Forelimb muscle (tissue), 1 donor: ENCODE measurements at places on chromosomes 3 and 15.

DNA sequence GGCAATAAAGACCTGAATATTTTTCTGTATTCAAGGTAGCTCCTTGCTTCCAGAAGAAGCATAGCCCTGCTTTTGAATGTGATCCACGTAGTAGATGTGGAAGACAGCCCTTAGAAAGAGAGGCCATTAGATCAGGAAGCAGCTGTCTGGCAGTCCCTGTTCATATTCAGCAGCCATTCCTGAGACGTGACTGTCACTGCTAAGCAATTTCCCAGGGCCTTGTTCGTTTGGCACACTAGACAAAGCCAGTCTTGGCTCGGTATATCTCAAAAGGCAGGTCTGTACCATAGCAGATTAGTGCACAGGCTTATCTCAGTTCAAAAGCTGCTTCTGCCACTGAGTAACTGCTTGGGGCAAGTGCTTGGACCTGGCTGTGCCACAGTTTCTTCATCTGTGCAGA, 287.8 kb upstream of the MCTP2 start:
- DNase-seq: no peak

DNA sequence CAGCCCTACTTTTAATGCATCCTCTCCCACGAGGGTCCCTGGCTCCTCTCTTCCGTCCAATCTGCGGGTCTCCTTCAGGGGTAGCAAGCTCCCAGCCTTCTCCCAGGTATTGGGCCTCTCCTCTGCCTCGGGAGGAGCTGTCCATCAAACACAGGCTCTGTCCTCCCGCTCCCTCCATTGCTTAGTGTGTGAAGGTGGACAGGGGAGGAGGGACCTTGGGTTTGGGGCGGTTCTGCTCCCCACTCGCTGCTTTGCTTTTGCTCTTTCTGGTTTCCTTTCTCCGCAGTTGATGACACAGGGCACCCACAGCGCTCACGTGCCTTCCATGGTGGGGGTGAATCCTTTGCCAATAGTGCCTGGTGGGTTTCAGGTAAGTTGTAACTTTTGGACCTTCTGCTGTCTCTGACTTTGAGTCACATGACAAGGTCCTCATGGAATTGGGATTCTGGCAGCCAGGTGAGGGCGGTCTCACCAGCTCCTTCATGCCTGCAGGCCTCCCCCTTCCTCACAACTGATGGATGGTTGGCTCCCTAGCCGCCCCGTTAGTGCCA, 18.9 kb downstream of the MUC20 start:
- DNase-seq: no peak

DNA sequence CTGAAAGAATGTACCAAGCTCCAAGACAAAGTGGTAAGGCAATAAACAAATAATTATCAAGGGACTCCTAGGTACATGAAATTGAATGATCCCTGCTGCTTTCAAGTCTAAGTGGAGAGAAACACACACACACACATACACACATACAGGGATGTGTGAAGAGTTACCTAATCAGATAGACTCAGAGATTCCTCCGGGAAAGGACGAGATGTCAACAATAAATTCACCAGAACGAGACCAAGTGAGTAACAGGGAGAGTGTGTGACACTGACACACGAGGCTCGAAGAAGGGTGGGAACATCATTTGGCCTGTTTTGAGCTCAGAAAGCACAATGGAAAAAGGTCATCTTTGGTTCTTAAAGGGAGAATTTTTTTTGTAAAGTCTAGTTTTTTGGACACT, 13.4 kb downstream of the LRIG1 start:
- no peak for DNase-seq

DNA sequence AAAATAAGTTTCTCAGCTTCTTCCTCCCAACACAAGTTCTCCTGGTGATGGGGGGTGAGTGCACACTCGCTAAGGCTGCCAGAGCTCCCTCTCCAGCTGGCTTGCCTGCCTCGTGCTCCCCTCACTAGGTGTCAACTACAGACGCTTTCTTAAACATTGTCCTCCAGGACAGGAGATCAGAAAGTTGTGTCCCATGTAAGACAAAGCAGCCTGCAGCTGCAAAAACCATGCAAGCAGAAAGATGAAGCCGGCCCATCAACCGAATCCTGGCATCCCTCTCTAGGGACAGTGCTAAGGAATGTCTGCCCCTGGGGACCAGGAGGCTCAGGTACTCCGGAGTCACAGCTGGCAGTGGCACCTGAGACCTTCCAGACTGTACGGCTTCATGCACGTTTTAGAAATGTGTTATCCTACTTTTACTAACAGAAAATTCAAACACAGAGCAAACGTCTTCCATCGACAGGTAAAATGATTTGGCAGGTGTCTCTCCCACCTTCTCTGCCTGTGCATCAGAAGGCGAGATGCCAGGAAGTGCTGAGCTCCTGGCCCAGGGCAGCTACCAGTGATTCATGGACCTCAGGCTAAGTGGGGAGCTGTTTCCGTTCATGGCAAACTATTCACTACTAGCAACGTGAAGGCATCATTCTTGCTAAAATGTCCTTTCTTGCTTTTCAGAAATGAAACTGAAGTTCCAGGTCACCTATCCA, 246.1 kb downstream of the ADAMTS17 start:
- no peak for DNase-seq

DNA sequence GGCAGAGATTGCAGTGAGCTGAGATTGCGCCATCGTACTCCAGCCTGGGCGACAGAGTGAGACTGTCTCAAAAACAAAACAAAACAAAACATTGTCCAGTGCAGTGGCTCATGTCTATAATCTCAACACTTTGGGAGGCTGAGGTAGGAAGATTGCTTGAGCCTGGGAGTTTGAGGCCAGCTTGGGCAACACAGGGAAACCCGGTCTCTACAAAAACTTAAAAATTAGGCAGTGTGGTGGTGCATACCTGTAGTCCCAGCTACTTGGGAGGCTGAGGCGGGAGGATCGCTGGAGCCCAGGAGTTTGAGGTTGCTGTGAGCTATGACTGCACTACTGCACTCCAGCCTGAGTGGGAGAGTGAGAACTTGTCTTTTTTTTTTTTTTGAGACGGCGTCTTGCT, 27.2 kb upstream of the MOBP start:
- DNase-seq: no peak

DNA sequence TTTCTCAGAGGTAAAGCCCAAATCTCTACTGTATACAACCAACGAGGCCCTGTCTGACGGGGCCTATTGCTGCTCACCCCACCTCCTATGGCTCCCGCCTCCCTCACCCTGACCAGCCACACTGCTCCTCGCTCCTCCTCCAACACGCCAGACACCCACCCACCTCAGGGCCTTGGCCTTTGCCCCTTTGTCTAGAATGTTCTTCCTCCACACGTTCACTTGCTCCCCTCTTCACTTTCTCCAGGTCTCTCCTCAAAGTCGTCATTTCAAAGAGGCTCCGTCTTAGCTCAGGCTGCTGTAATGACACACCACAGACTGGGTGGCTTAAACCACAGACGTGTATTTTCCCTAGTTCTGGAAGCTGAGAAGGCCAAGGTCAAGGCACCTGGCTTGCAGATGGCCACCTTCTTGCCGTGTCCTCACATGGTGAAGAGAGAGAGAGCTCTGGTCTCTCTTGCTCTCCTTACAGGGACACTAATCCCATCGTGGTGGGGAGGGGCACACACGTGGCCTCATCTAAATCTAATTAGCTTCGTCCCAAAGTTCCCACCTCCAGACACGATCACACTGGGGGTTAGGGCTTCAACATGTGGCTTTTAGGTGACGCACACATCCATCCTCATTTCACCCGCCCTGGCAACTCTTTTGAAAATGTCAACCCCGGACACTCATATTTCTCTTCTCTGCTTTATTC, 98.2 kb downstream of the TLE3 start:
- no peak for DNase-seq

DNA sequence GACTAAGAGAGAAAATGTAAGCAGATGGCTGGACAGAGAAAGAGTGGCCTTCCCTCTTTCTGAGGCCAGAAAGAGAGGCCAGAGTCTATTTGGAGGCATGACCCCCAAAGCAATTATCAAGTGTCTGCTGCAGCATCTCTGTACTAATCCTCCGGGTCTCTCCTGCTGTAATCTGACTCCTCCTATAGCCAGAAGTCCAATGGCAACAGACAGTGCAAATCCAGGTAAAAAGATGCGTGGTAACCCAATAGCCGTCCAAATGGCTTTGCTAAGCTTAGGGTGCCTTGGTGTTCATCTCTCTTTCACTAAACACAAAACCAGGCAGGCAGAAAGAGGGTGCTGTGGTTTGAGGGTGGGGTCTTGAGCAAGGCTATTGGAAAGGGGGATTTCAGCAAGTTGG, 91.6 kb downstream of the ADCY5 start:
- DNase-seq: no peak

DNA sequence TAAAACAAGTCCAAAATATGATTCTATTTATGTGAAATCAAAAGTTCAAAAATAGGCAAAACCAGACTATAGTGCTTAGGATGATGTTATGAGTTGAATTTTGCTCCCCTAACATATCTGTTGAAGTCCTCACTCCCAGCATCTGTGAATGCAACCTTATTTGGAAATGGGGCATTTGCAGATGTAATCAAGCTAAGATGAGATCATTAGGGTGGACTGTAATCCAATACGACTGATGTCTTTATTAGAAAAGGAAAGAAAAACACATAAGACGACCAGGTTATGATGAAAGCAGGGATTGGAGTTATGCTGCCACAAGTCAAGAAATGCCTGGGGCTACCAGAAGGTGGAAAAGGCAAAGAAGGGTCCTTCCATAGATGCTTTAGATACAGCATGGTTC, 110.5 kb upstream of the CCDC39 start:
- no peak for DNase-seq

DNA sequence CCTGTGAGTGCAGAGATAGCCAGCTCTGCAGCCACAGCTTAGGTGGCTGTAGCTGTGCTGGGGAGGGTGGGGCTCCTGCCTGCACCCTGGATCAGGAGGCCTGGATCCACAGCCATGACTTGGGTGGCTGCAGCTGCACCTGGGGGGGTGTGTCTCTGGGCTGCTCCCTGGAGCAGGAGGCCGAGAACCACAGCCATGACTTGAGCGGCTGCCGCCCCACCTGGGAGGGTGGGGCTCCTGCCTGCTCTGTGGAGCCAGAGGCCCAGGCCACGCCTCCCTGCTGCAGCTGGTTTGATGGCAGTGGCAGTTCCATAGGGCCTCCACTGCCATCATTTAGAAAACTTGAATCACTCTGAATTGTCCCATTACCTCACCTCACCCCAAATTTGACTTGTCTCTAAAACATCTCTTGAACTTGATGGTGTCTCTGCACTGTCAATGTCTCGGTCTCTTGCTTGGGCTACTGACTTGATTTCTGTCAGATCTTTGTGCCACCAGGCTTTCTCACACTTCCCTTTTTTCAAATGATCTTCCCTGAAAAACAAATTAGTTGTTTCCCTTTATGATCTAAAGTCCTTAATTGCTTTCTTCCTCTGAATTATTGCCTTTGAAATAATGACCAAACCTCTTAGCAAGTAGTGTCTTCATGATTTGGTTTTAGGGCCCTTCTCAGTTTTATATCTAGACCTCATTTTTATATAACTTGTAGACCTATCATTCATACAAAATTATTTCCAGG, 313.2 kb upstream of the MME start:
- no peak for DNase-seq

DNA sequence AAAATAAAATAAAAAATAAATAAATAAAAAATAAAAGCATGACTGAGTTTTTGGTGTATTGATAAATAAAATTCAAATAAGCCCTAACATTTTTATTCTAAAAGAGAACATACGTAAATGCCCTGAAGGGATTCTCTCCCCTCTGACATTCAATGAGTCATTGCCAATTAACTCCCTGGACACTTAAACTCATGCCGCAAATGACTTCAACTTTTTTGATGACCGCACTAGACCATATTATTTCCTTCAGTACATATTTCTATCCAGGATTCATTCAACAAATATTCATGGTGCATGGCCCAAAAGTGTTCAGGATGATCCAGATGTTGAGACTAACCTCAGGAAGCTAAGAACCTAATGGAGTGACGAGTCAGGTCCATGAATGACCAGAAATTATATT, 195.9 kb upstream of the LRRN1 start:
- DNase-seq: no peak

DNA sequence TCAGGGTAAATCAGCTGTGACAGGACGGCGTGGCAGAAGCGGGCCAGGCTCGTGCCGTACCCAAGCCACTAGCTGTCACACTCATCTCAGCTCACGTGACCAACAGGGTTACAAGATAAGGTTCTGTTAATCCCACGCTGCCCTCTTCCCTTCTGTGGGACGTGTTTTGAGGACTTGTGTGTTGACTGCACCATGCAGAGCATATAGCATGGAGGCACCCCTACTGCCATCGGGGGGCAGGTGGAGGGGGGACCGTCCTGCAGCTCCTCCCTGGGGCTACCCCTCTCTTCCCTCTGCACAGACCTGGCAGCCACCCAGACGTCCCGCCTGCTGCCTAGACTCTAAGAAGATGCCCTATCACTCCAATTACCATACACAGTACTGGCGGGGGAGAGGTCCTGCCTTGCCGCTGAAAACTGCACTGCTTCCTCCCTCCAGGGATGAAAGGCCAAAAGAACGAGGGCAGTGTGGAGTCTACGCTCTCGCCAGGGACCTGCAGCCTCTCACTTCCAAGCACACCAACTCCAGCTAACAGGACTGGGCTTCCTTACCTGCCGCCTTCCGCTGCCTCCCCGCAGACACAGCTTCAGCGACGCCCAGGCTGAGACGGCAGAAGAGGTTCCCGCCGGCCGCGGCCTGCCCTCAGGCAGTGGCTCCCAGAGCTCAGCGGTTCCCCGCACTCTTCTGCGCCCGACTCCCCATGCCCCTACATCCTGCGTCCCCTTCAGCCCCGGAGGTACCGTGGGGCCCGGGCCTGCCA, at the start of gene TNK2:
Gene TNK2, minus strand, starts transcription at position 618 of the 760 bp plus-strand sequence. CDS start 19,963 bp downstream, outside the sequence.
- DNase-seq: no peak

DNA sequence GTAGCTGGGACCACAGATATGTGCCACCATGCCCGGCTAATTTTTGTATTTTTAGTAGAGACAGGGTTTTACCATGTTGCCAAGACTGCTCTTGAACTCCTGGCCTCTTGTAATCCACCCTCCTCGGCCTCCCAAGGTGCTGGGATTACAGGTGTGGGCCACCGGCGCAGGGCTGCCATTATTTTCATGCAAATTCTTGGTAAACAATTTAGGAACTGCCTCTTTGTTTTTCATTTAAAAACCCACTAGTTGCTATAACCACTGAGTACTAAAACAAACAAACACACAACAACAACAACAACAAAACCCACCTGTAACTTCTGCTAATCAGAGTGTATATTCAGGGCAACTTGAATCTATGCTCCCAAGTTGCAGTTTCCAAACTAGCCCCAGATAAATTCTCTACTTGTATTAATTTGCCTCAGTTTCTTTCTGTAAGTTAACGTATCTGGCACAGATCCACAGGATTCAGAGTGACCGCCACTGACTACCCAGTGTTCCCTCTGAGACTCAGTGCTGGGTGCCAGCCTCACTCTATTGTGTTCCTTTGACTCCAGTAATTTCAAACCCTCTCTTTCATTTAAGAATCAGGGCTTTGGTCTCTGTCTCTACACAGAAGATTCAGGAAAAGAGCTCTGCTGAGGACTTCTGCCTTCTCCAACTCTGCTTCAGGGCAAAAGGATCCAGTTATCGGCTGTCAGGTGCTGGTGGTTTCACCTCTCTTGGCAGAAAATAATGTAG, 18.6 kb upstream of the ZNF710 start:
- no peak for DNase-seq

DNA sequence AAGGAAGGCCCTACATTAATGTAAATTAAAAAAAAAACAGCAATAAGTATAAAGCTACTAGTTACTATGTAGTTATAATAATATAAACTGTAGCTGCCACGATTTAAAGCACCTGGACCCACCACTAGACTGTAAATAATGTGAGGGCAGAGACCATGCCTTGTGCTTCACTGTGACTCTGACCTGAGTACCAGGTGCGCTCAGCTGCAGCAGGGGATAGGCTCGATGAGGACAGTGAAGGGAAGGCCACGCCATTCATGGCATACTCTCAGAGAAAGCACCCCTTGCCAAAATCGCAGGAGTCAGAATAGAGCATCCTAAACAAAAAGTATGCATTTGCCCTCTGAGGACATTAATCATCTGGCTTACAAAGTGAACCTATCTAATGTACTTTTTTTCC, 5.1 kb downstream of the FSTL1 start:
- no peak for DNase-seq
